ENCODE measurements at places on chromosomes 12 and 14.

GRCh38 chr14:29558516-29558915 lies 369.1 kb downstream of the PRKD1 start:
- DNase-seq, result no peak

DNA sequence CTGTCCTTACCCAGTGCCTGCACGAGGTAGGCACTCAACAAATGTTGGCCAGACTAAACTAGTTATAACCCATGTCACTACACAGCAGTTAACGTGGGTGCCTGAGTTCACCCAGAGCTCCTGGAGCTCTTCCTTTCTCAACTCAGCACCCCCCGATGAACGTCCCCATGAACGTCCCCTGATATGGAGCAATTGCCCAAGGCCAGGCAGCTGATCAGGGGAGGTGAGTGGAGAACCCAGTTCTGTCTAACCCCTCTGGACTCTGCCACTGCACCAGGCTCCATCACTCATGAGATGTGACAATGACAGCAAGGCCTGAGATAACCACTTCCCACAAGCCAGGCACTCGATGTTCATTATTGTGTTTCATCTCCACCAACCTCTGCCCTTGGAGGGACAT lies 199.0 kb downstream of the BCL11B start:
- no peak for DNase-seq

- no peak for DNase-seq
Measured at GRCh38 chr12:106332536-106332935, 25.0 kb upstream of the POLR3B start.

DNA sequence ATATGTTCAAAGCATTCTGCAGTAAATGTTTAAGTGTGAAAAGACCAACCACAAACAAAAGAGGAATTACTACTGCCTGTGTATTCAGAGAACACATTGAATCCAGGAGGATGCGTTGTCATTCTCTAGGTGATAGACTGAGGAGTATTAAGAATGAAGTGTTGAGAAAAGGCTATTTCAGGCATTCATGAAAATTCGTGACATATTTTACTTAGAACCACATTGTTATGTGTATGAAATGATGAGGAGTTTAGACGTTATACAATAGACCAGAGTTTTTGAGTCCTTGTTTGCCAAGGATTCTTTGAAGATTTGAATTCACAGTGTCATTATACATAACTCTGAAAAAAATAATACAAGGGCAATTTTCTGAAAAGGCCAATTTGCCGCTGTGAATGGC lies 251.8 kb downstream of the CCDC91 start:
- no peak for DNase-seq

DNA sequence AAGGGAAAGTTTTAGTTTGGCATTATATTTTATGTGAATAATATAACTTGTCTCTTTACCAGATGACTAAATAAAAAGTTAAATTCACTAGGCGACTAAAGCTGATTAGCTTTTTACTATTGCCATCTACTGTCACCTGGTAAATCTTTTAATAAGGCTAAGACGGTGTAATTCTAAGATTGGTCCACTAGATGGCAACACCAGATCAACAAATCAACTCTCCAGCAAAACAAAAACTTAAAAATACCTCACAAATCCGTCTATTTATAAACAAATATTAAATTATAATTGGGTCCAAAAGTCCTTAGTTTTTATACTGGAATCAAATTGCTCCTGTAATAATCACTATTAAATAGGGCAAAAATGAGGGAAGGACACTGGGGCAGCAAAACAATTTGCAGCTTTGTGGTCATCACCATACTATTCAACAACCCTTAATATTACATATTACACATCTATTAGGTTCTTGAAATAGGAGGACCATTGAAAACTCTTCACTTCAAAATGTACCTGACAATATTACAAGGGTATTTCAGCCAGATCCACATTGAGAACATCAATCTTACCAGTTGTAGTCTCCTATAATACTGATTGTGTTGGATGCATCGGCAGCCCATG lies 47.9 kb downstream of the GALC start:
- peak; percentile 37 for DNase-seq

DNA sequence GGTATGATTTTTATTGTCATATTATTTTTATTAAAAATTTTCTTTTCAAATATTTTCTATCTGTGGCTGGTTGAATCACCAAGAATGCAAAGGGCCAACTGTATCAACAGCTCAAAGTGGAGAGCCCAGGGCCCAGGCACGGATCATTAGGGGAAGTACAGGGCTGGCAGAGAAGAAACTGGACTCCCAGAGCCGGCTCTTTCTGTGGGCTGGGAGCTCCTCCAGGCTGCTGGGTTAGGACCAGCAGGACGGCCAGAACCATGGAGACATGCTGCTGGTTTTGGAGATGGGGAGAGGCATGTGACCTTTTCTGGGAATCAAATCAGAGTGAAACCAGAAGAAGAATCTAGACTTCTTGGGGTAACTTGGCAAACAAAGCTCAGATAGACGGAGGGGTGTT lies 220.5 kb downstream of the CACNA1C start:
- no peak for DNase-seq

DNA sequence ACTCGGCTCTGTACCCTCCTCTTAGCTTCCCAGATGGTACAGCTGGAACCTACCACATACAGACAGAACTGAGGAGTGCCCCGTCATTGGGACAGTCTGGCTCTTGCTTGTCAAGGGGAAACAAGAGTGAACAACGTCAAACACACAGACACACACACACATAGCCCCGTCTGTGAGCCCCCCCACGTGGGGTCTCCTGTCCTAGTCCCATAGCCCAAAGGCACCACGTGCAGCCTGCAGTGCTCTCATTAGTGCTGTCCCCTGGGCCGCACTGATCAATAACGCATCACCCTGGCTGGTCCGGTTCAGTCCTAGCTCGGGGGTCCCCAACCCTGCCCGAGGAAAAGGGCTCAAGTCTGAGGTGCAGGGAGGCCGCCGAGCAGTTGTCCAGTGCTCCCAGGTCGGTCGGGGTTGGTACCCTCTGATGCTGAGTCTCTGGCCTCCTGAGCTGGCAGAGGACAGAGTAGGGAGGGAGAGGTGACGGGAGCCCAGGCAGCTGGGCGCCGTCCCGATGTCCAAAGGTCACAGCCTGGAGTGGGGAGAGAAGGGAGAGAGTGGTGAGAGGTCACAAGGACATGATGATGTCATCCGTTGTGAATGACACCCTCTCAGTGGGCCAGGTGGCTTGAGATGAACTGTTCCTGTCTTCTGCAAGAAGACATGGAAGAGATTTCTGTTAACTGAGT lies 105.4 kb upstream of the NOS1 start:
- no peak for DNase-seq

DNA sequence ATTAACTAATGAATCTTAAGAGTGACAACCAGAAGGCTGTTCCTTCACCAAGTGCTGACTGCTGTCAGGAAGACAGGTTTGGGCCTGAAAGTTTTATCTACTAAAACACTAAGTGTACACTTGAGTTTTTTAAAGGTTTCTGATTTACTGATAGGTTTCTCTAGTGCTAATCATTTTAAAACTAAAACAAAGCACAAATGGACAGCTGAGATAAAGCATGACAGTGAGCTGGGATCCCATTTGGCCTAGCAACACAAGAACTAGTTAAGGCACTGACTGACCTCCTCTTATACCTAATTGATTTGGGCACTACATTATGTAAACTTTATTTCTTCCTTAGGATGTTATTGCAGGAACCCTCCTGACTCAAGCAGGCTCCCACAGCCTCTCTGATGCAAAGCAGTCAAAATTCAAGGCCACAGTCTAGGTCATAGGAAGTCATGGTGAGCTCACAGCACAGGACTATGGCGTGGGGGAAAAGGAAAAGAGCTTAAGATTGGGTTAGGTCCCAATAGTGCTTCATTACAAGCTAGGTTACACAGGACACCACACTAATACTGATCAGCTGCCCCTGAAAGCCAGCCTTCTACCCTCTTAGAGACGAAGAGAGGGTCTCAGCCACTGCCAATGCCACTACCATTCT lies 3.5 kb downstream of the STXBP6 start:
- no peak for DNase-seq
